ENCODE measurements at places on chromosomes 16 and 17.

DNA sequence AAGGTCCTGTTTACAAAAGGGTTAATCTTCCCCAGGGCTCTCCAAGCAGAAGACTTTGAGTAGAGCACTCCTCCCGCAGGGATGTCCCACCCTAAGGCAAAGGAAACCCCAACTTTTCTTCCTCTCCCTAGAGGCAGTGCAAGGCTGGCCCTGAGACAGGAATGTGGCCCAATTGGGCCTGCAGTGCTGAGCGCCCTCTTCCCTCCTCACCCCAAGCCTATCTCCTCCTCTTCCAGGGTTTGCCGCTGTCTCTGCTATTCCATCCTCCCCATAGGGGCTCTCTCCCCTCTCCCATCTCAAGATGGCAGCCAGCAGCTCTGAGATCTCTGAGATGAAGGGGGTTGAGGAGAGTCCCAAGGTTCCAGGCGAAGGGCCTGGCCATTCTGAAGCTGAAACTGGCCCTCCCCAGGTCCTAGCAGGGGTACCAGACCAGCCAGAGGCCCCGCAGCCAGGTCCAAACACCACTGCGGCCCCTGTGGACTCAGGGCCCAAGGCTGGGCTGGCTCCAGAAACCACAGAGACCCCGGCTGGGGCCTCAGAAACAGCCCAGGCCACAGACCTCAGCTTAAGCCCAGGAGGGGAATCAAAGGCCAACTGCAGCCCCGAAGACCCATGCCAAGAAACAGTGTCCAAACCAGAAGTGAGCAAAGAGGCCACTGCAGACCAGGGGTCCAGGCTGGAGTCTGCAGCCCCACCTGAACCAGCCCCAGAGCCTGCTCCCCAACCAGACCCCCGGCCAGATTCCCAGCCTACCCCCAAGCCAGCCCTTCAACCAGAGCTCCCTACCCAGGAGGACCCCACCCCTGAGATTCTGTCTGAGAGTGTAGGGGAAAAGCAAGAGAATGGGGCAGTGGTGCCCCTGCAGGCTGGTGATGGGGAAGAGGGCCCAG, 1.0 kb downstream of the PRRT2 start:
- no peak for DNase-seq

DNA sequence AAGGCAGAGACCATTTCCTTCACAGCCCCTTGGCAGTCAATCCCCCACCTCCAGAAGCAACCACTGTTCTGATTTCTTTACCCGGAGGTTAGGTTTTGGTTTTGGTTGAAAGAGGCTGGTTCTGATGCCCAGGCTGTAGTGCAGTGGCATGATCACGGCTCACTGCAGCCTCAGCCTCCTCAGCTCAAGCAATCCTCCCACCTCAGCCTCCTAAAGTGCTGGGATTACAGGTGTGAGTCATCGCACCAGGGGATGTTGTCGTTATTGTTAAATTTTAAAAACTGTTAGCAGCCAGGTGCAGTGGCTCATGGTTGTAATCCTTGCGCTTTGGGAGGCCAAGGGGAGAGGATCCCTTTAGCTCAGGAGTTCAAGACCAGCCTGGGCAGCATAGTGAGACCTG, 3.0 kb upstream of the CTRB2 start:
- DNase-seq = no peak

DNA sequence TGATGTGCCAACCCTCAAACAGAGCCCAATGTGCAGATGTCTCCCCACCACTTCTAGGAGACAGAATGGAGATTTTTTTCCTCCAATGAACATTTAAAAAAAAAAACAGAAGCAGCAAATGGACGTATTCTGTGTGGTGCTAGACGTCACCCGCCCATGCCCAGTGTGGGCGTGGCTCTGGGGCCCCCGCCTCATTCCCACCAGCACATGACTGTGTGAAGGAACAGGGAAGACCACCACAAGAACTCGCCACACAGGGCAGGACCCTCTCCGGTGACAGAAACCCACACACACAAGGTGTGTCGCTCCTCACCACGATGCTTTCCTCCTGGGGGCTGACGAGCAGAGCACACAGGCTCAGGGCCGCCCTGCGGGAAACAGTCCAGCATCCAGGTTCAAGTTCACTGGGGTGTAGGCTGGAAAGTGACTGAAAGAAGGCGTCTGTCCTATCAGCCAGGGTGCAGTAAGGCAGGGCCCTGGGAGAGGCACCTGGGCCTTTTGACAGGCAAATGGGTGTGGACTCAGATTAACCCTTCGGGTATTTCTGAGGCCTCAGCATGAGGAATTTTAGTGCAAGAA, 53.5 kb downstream of the KLHDC4 start:
- no peak for DNase-seq

DNA sequence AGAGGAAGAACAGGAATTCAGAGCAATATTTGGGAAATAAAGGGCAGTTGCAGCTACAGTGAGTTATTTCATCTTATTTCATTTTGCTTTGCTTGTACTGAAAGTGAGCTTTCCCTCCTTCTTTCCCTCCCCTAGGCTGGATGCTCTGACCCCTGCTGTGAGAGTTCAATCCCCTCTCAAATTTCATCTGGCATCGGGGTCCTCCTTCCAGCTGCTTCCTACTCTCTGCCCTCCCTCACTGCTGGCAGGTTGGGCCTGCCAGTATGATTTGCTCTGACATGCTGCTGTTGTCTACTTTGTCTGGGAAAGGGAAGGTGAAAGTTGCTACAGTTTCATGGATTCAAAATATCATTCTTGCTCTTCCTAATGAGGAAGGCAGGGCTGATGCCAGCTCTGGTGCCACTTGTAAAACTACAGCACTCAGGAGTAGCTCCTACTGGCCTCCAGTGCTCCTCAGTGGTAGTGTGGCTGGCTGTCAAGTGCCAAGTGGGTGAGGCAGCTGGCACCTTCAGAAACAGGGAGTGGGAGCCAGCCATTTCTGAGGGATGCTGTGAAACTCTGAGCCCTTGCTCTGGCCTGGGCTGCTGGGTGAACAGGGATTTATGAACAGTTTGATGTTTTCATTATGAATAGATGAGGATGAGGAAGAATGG, 408.6 kb downstream of the HAPSTR1 start:
- no peak for DNase-seq

- DNase-seq = no peak
Measured at GRCh38 chr17:8408371-8408770, 10.7 kb upstream of the RNF222 start.

GRCh38 chr17:49952209-49952911, 16.6 kb upstream of the DLX4 start:
- peak; percentile 64 for DNase-seq

DNA sequence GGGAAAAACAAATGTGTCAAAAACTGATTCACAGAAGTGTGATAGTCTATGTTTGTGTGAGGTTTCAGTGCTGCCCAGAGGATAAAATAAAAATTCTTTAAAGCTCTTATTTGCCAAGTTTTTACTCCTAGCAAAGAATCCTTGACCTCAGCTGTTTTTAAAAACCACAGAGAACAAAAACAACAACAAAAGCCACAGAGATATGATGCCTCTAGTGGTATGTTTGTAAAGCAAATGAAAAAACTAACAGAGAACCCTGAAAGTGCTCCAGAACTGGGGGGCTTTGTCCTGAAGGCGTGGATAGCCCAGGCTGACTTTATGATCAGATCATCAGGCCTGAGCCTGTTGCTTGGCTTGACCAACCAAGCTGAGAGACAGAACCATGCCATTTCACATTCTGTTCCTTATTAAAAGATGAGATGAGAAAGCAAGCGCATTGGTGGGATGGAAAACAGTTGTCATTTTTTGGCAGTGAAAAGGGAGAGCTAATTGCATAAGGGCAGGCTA, 411.0 kb downstream of the CPPED1 start:
- no peak for DNase-seq

DNA sequence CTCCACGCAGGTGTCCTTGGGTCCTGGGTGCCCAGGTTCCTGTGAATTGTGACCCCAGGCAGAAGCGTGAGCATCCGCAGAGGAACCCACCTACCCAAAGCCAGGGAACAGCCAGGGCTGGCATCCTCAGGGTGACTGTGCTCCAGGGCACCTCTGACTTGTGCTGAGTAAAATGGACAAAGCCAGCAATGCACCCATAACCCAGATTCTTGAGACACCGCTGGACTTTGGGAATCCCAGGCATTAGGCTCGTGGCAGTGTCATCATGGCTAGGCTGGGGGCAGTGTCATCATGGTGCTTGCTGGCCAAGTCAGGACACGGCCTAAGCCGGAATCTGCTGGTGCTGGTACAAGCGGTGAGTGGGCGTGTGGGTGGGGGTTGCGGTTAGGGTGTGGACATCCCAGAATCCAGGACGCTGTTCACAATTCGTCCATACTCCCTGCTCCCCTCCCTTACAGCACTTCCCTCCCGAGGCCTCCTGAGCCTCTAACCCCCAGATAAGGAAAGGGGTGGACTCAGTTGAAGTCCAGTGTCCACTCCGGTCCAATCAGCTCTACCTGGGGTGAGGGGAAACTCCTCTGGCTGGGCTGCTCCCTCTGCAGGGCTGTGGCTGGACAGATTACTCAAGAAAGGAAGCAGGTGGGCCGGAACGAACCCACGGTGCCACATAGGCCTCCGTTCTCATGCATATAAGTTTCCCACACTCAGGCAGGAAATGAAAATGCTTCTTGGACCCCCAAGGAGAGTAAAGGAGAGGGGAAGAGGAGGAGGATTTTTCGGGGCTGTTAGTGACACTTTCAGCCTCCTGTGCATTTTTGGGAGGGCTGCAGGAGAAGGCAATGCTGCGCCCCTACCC, 138.9 kb downstream of the SEC14L1 start:
- no peak for DNase-seq

DNA sequence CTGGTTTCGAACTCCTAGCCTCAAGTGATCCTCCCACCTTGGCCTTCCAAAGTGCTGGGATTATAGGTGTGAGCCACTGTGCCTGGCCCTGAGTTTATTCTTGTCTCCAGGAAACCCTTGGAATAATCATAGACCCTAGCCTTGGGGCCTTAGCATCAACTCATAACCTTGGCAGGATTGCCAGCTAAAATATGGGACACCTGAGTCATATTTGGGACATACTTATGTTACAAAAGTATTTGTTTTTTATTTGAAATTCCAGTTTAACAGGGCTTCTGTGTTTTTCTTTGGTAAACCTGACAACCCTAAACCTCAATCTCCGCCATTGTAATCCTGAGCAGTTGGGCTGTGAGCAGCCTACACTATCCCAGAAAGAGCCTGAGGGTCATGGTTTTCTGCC, 28.6 kb upstream of the TNS4 start:
- no peak for DNase-seq

DNA sequence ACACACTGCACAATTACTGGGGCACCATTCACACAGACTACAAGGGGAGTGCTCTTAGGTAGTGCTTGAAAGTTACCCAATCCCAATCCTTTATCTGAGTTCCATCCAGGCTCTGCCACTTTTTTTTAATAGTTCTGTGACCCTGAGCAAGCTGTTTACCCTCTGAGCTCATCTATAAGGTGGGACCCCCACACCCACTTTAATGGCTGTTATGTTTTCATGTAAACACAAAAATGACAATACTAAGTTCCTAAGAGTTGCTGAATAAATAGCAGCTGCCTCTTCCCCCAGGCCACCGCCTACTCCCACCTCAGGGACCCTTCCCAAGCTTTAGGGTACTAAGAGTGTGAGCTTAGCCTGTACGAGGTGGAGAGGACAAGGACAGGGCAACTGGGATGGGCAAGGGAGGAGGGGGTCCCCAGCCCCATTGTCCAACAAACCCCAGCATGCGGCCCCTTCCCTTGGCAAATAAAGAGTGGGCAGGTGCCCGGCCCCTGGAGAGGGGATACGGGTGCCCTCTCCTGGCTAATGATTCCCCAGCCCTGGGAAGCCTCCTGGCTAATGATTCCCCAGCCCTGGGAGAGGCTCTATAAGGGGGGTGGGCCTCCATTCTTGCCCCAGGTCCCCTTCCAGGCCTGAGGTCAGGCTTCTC, 14.6 kb downstream of the SLC13A2 start:
- DNase-seq = no peak

- DNase-seq = no peak
Measured at GRCh38 chr16:26374279-26374925, 682.6 kb downstream of the HS3ST4 start.

GRCh38 chr17:64117981-64118979, 11.7 kb downstream of the ERN1 start:
- peak; percentile 64 for DNase-seq

- DNase-seq = no peak
Measured at GRCh38 chr17:27778183-27778582, 22.1 kb downstream of the NOS2 start.

DNA sequence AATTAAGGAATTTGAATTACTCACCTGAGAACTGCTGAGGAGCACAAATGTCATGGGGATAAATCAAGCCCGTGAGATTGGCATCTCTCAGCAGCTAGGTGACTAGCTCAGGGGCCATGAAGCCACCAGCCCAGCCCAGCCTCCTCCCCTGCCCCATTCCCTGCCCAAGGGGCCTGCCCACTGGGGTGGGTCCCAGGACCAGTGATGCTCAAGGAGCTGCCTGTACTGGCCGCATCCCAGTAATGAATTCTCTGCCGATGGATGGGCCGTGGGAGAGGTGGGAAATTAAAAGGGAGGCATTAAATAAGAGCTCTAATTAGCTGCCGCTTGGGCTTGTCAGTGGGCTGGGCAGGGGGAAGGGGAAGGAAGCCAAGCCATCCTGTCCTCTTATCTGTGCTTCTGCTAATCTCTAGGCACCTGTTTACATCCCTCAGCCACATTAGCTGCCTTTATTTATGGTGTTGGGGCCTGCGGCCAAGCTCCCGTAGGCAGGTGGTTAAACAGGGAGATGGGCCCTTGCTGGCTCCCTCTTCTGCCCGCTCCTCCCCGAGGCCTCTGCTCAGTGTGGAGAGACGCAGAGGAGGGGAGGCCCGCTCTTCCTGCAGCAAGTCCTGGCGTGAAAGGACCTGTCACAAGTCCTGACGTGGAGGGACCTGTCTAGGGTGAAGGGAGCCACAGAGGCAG, 48.8 kb downstream of the PIPOX start:
- peak; percentile 97 for DNase-seq

GRCh38 chr16:73025151-73025855, 22.6 kb downstream of the ZFHX3 start:
- no peak for DNase-seq

- DNase-seq = no peak
Measured at GRCh38 chr16:83831456-83831987, 23.7 kb downstream of the HSBP1 start.

DNA sequence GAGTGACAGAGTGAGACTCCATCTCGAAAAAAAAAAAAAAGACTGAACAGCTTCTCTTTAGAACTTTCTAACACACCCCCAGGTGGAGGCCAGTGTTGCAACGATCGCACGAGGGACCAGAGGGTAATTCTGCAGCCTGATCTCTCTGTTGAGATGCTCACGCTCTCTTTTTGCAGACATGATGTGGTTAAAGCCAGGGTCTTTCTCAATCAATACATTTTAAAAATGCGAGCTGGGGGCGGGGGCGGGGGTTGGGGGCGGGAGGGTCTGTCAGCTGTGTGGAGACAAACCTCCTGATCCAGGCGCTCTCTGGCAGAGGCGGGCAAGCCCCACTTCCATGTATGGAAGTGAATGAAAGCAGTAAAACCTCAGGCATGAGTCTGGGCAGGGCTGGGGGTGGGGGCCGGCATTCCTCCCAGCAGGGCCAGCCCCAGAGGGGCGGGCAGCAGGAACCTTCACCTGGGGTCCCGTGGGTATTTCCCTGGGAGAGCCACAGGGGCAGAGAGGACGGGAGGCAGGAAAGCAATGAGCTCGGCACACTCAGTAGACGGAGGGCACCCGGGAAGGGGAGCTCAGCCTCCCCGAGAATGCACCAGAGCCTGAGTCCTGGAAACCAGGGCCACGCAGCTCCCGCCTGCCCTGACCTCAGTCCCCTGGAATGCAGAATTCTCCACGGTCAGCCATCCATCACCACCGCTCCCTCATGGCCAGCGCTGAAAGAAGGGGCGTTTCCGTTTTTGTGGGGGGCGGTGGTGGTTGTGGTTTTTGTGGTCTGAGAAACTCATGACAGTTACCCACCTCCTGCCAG, 28.0 kb downstream of the NXN start:
- DNase-seq = no peak

GRCh38 chr16:1942047-1942809, 771 bp downstream of the MSRB1 start:
- no peak for DNase-seq
